Panc1 (cell line): ENCODE measurements at places on chromosomes 1 and 21. TPM values are rescaled to one million over a fixed set of nuclear protein-coding genes. Genes with fewer than 3 reads are reported as not detected.

The HLX gene
- total RNA-seq: 0.39 TPM

The SPATA45 gene
- not detected for total RNA-seq

The RIPPLY3 gene
- total RNA-seq: 1.2 TPM

The LCE2A gene
- not detected for total RNA-seq

The UMODL1 gene
- total RNA-seq: 0.18 TPM

The IL24 gene
- total RNA-seq: not detected

The E2F2 gene
- 9.5 TPM for total RNA-seq

The ACOT11 gene
- total RNA-seq: 1.9 TPM

The NFIA gene
- total RNA-seq: 20.9 TPM

The IL12RB2 gene
- 0.26 TPM for total RNA-seq

The MEGF6 gene
- 32.6 TPM for total RNA-seq

The C4BPA gene
- 0.26 TPM for total RNA-seq

The CSMD2 gene
- not detected for total RNA-seq
